ENCODE measurements at places on chromosomes 5 and 9.

DNA sequence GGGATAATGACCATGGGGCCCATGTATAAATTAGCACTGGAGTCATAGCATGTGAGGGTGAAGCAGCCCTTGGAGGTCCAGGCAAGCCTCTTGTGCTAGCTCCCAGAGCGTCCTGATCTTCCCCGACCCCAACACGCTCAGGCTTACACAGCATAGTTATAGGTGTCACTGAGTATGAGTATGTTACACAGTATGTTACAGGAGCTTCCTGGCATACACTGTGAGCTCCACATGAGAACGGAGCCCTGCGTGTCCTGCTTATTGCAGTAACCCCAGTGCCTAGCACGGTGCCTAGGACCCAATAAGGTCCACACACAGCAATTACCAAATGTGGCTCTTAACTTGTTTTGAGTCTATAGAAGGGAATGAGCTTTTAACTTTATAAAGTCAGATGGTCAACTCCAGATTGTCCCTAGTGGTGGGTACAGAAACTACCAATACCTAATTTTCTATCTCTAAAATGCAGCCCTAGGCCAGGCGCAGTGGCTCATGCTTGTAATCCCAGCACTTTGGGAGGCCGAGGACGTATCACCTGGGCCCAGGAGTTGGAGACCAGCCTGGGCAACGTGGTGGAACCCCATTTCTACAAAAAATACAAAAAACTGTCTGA, 64.1 kb downstream of the PLAC8L1 start:
- DNase-seq, result no peak

DNA sequence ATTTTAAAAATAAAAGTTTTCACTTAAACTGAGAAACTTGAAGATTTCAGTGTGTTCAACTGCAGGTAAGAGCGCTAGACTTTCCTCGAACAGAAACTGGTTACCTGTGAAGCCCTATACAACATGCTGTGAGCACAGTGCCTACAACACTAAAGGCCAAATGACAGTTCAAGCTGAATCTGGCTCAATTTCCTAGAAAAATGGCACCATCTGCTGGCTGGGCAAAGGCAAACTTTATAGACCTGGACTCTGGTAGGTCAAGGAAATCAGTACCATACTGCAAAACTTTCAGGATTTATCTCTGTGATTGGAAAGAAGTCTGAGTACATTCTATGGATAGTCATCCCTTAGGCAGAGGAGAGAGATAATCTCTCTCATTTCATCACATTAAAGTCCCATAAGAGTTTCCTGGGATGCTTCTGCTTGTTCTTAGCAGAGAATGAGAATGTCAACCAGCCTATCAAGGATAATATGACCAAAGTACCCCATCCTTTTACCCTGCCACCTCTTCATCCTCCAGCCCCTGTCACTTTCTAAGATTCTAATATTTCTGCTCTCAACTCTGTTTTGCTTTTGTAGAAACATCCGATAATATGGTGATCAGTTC, 31.8 kb upstream of the FOXB2 start:
- no peak for DNase-seq

DNA sequence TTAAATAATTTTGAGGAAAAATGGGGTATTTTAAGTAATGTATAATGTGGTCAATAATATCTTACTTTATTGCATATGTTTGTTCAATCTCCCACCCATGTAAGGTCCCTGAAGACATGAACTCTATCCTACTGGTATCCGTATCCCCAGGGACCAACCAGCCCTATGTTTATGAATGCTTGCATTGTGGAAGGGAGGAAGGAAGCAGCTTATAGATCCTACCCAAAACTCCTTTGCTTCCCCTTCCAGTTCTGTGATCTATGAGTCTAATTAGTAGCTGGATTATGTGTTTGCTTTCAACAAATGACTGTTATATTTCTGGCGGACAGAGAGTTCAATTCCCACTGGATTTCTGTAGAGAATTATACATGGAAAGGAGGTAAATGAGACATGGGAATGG, 45.6 kb downstream of the CNTRL start:
- no peak for DNase-seq

GRCh38 chr5:88236866-88237642, 31.6 kb downstream of the TMEM161B start:
- DNase-seq, result no peak

GRCh38 chr5:43804041-43804440, 201.1 kb downstream of the NNT start:
- DNase-seq, result no peak

DNA sequence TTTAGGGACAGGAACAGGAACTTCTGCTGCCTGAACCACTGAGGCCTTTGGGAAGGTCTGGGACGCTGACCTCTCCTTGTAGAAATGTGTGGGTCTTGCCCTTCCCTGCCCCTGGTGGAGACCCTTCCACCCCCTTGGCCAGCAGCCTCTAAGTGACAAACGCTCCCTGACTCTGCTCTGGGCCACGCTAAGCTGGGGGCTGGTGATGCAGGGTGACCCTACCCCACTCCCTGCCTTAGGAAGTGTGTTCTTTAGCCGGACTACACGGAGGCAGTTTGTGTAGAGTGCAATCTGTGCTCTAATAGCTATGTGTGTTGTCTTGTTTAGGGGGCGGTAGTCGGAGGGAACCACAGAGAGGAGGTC, 123.0 kb downstream of the COL23A1 start:
- DNase-seq, result no peak

GRCh38 chr5:1639757-1640156, 116.0 kb upstream of the LPCAT1 start:
- no peak for DNase-seq

DNA sequence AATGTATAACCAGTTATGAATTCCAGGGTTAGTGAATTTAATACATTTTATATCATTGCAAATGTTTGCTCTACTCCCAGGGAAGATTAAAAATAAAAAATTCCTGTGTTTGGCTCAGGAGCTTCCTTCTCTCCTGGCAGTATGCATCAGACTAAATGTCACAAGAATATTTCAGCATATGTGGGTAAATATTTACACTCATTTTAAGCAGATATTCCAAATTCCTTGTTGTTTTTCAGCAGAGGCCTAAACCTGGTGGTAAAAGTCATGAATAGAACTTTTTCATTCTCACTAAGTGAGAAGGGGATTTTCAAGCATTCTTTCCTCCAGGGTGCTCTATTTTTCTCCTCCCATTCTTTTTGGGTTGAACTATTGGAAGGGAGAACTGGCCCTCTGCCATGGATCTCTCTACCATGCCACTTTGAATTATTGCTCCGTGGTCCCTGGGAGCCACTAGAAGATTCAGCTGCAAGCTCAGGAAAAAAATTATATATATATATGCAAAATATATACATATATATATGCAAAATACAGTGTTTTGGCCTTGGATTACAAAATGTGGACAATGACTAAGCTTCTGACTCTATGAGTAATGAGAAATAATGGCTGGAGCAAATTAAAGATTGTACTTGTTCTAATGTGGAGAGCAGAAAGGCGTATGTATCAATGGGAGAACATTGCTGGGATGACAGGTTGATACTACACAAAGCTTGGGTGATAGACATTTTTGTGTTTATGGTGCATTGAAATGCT, 180.6 kb upstream of the PAPPA start:
- DNase-seq, result no peak

DNA sequence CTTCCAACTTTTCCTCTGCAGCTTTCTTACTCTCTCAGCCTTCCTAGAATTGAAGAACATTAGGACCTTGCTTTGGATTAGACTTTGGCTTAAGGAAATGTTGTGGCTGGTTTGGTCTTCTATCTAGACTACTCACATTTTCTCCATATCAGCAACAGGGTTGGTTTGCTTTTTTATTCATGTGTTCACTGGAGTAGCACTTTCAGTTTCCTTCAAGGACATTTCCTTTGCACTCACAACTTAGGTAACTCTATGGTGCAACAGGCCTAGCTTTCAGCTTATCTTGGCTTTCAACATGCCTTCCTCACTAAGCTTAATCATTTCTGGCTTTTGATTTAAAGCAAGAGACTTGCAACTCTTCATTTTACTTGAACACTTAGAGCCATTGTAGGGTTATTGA, 153.1 kb downstream of the CCDC192 start:
- DNase-seq, result no peak

DNA sequence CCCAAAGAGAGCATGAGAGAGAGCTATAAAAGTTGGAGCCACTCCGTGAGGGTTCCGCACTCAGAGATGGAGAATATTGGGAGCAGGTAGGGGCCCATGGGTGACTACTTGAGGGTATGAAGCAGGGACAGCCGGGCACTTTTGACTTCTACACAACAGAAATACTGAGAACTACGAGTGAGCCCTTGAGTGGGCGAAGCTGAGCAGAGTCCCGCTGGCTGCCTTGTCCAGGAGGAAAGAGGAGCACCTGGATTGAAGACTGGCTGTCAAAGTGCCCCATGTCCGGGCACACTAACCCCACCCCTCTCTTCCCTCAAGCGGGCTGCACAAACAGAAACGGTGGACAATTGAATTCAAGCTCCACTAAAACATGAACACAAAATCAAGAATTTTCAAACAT, 33.6 kb downstream of the FYB1 start:
- no peak for DNase-seq

DNA sequence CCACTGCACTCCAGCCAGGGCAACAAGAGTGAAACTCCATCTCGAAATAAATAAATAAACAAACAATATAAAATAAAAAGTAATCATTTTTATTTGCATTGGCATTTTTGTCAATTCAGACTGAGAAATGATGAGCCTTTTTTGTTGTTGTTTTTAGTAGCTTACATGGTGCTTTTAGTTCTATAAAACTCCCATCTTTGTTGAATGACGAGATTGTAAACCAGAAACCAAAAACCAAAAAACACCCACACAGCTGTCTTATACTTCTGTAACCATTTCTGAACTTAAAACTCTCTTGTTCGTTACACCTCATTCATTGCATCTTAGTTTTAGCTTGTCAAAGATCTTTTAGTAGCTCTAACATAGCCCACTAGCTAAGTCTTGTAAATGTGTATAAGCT, 44.7 kb downstream of the GGTA1 start:
- no peak for DNase-seq

Data from stimulated activated CD4-positive, alpha-beta T cell treated with anti-CD3 and anti-CD28 coated beads, Interleukin-1b, Interleukin-23, amount 100 ng/mL, for 1 hour (primary cell).